CD4-positive, alpha-beta T cell treated with Interleukin-15 for 4 hours (primary cell): ENCODE measurements at places on chromosomes 3 and 15.

DNA sequence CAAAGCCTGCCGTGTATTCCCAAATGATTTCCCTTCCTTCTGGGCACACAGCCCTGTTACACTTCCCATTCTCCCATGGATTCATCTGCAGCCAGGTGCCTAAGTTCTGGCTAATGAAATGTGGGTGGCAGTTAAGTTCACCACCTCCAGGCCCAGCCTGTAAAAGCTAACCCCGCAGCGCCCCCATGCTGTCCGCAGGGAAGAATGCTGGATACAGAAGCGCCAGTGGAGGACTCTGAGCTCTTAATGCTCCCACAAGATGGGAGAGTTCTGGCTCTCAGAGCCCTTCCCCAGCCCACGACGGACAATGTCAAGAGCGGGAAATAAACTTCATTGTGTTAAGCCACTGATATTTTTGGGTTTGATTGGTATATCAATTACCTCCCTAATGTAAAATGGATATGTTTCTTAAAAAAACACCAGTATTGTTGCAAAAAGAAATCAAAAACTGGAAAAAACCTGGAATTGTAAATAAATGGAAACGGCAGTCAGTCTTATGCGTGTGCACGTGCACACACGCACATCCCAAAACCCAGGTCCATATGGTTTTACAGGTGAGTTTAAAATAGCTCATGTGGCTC is 37.7 kb upstream of the FGD5 start:
- no peak for DNase-seq

DNA sequence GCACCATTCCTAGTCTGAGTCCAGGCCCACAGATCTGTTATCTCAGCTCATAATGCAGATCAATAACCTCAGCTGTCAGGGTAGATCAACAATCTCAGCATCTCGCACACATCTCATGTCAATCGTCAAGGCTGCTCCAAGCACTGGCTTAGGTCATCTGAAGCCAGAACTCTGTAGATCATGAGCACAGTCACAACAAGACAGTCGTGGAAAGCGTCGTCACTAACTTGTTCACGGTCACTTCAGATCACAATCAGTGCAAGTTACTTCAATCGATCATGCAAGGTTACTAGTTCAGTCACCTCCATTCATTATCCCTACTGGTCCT is 71.8 kb downstream of the RBPMS2 start:
- no peak for DNase-seq

DNA sequence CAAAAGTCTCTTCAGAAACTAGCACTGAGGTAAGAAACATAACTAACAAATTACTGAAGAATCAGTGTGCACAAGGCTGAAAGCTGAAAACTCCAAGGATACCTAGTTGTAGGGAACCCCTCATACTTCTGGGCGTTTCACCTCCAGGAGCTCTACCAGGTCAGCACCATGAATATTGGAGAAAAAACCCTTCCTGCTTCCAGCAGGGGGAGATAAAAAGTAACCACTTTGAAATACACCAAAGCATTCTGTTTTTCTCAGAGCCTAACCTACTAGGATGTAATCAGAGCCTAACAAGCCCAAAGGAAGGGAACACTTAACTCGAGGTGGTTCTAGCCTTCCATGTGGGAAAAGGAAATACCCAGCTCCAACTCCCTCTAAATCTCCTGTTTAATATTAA is 175.8 kb upstream of the MME start:
- no peak for DNase-seq

GRCh38 chr15:92322566-92323355 is 70.9 kb upstream of the ST8SIA2 start:
- no peak for DNase-seq

DNA sequence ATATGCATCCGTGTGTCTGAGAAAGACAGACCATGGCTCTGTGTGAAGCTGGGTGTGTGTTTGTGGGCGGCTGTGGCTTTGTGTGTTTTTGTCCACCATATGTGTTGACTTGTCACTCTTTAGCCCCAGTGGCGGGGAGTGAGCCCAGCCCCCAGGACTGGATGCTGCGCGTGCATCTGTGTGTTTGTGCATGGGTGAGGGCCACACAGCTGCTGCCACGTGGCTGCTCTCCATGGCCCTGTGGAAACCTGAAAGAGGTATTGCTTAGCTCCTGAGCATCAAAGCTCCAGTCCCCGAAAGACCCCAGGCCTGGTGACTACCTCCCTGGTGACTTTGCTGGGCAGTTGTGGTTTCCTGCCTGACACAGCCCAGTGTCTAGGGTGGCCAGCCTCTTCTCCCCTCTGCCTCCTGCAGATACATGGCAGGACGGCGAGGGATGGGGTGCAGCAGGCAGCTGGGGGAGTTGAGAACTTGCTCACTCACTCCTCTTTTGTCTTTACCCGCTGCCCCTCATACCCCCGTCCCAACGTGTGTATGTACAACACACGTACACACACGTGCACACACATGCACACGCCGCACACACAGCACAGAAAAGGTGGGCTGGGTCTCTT is 6.5 kb downstream of the EPHB3 start:
- no peak for DNase-seq

DNA sequence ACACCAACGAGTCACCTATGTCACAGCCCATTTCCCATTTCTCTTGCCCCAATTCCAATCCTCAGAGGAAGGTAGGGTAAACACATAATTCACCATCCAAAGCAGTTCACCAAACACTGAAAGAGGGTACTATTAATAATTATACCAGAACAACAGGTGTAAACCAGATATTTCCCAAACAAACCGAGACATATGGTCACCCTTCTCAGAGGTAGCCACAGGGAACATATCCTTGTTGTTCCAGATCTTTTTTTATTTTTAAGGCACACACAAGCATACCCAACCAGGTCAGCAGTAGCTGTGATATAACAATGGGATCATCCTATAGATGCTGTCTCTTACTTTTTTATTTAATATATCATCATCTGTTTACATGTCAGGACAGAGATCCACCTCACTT is 24.7 kb downstream of the MAGI1 start:
- no peak for DNase-seq

DNA sequence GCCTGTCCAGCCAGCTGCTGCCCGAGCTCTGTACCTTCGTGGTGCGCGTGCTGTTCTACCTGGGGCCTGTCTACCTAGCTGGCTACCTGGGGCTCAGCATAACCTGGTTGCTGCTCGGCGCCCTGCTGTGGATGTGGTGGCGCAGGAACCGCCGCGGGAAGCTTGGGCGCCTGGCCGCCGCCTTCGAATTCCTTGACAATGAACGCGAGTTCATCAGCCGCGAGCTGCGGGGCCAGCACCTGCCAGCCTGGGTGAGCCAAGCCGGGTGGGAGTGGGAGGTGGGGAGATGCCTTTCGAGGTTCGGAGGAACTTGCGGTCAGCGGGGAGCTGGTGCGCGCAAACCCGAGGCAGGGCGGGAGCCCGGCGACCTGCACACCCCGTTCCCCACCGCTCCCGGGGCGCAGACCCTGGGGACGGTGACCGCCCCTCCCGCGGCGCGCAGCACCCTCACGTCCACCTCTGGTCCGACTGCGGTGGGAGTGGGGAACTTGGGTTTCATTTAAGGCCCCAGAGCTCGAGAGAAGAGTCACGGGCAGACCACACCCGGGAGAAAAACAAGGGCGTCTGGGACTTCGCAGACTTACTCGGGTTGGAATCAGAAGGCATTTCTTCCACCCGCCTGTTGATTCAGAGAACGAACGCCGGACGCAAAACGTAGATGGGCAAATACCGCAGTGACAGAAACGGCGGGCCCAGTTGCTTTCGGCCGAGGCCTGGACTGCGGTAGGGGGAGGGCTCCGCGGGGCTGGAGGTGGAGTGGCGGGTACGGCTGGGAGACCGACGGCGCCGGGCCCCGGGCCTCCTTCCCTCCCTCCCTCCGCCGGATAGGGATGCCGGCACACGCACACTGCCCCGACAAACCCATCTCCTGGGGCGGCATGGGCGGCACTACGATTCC is 708 bp downstream of the ESYT3 start:
- no peak for DNase-seq

DNA sequence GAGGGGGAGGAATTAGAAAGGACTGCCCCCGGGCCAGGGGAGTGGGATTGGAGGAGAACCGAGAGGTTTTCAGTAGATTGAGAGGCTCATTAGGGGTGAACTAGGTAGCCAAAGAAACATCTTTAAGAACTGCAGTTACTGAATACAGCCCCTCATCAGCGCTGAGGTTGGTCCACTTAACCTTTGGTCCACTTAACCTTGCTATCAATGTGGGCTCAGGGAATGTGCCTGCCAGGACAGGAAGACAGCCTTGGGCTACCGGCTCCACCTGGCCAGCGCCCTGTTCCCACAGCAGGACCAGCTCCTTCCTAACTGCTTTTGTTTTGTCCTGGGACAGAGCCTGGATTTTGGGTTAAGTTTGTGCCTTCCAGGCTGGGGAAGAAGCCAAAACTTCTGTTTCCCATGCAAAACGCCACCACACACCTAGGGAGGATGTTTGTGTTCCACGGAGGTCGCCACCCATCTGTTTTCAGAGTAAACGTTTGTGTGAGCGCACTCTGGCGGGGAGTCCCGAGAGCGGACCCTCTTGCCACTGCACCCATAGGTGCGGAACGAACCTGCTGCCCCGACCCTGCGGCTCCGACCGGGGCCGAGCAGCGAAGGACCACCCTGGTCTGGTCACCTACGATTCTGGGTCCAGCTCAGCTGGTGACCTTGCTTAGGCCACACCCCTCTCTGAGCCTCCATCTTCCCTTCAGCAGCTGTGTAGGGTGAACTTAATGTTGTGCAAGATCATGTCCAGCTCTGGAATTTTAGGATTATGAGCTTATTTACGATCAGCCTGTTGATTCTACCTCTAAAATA is 107.4 kb downstream of the VGLL4 start:
- DNase-seq: no peak

- DNase-seq: no peak
Observed at GRCh38 chr3:106675451-106675850, 701.8 kb upstream of the CCDC54 start.

GRCh38 chr3:19948226-19948591 is 1.3 kb downstream of the RAB5A start:
- DNase-seq: no peak
